T-helper 17 cell (primary cell): ENCODE measurements at places on chromosomes 1 and 21. TPM values are rescaled to one million over a fixed set of nuclear protein-coding genes. Genes with fewer than 3 reads are reported as not detected.

DNA sequence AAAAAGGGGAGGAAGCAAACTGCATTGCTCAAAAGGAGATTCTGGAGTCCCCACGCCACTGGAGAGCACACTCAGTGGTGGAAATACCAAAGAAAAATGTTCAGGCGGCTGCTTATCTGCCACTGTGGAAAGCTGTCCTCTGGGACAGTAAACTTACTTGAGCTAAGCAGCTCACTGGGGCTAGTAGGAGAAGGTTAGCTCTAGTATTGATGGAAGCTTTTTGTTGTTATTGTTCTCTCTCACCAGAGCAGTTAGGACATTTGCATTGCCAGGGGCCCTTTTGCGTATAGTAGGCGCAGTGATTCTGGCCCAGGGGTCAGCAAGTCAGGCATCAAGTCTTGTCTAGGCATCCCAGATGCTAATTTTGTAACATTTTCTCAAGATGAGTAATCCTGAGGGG, 15.6 kb downstream of the BACE2 start:
- H3K4me3 ChIP-seq: no peak overlapping the region
- no peak for DNase-seq
- H3K27ac ChIP-seq: no peak overlapping the region
- no peaks in the 10 kb centered on the region for H3K4me1 ChIP-seq
- peaks cover 4% of the 10 kb centered on the region for H3K36me3 ChIP-seq

DNA sequence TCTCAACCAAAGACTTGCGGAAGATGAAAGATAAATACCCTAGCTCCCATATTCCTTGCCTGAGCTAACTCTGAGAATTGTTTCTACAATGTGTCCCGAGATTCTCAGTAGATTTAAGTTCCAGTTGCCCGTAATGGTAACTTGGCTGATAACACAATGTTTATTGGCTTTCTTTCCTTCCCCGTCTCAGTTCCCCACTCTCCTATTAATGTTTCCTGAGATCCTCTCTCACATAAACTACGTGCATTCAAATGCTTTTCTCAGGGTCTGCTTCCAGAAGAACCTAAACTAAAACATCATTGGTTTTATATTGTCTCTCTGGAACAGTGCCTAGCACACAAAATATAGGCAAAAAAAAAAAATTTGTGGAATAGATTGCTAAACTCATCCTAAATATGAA, 794.2 kb upstream of the ADGRL2 start:
- no peaks in the 10 kb centered on the region for H3K36me3 ChIP-seq
- no peaks in the 10 kb centered on the region for H3K4me1 ChIP-seq
- DNase-seq: no peak
- H3K27me3 ChIP-seq: no peaks in the 10 kb centered on the region
- H3K4me3 ChIP-seq: no peak overlapping the region
- no peak overlapping the region for H3K27ac ChIP-seq

GRCh38 chr1:161190962-161191521, 7.8 kb downstream of the ADAMTS4 start:
- no peak for DNase-seq
- H3K4me3 ChIP-seq: no peak overlapping the region
- H3K27me3 ChIP-seq: no peaks in the 10 kb centered on the region
- H3K36me3 ChIP-seq: no peaks in the 10 kb centered on the region

KRTAP10-3 gene
- not detected for total RNA-seq

SYTL1 gene
- total RNA-seq: 261 TPM

LCE1C gene
- total RNA-seq: not detected

OR2L8 gene
- total RNA-seq: 0.62 TPM

VAMP3 gene
- 75.1 TPM for total RNA-seq

DNA sequence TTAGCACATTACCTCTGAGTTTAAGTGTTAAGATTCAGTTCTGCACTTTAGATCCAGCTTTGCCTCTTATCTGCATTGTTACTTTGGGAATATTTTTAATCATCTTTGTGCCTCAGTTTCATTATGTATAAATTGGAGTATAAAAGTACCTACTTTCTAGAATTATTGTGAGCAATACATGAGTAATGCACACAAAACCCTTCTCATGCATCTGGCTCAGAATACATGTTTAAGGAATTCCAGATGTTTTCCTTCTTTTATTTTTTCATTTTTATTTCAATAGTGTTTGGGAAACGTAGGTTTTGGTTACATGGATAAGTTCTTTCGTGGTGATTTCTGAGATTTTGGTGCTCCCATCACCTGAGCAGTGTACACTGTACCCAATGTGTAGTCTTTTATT, 14.2 kb downstream of the C8A start:
- H3K27me3 ChIP-seq: peaks cover 38% of the 10 kb centered on the region
- no peaks in the 10 kb centered on the region for H3K36me3 ChIP-seq

NPHS2 gene
- total RNA-seq: not detected

- H3K36me3 ChIP-seq: peaks cover 2% of the 10 kb centered on the region
- H3K27ac ChIP-seq: no peak overlapping the region
- DNase-seq: no peak
- H3K4me1 ChIP-seq: no peaks in the 10 kb centered on the region
- H3K27me3 ChIP-seq: peaks cover 19% of the 10 kb centered on the region
These were observed 282.1 kb downstream of the RPS6KC1 start for GRCh38 chr1:213333121-213333520.

RGS13 gene
- total RNA-seq: 0.05 TPM

LYPD8 gene
- total RNA-seq: not detected

DNA sequence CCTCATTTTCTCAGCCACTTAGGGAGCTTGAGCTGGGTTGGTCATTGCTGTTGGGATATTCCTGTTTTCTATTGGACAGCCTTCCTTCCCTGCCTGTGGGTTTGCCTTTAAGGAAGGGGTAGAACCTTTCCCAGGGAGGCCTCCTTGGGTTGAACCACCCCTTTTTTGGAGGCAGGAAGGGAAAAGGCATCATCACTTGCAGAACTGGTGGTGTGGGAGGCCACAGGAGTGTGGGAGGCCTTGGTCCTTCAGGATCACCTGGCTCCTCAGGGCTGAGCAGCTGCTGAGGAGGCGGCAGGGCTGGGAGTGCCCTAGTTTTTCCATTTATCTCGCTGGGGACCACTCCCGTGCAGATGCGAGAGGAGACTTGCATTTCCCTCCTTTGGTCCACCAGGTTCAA, 667 bp upstream of the CYB561D1 start:
- H3K27me3 ChIP-seq: no peaks in the 10 kb centered on the region
- DNase-seq: no peak
- H3K4me1 ChIP-seq: peaks cover 31% of the 10 kb centered on the region
